ENCODE measurements at places on chromosomes 11 and 22.

DNA sequence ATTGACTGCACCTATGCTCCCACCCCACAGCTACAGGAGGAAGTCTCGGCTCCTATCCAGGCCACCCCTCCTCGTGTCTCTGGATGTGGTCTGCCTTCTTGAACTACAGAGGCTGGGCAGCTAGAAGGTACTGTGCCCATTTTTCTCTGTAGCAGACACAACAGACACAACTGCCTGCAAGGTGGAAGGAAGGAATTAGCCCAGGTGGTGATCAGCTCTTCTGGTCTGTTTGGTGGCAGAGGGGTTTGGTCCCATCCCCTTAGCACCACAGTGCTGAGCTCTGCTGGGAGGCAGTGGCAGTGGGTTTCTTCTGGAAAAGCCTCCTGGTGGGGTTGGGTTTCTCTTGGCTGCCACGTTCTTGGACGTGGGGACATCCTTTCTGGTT lies 132.5 kb downstream of the MPPED1 start:
- no peak for DNase-seq

DNA sequence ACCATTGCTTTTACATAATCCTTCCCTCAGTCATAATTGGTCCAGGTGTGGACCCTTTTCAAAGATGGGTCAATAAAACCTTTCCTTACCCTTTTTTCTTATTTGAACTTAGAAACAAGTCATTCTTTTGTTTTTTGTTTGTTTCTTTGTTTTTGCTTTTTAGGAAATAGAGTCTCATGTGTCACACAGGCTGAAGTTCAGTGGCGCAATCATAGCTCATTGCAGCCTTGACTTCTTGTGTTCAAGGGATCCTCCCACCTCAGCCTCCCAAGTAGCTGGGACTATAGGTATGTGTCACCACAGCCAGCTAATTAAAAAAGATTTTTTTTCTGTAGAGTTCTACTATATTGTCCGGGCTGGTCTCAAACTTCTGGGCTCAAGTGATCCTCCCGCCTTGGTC lies 9.4 kb upstream of the PHOX2A start:
- DNase-seq = no peak

GRCh38 chr11:1202776-1203504 lies 19.9 kb upstream of the MUC5B start:
- peak; percentile 68 for DNase-seq

- no peak for DNase-seq
Measured at GRCh38 chr22:19464546-19464945, 14.4 kb downstream of the UFD1 start.

All from left forelimb (tissue), 1 donor.